NCI-H1092 treated with DMSO at 0.1 percent for 48 hours (cell line): ENCODE measurements at places on chromosomes 16 and 17.

GRCh38 chr16:84898447-84898846, 78.7 kb downstream of the CRISPLD2 start:
- DNase-seq = no peak

GRCh38 chr17:75252039-75252816, 9.2 kb downstream of the GGA3 start:
- DNase-seq = no peak

- no peak for DNase-seq
These were observed 91.1 kb downstream of the TNFRSF13B start for GRCh38 chr17:16880843-16881230.

GRCh38 chr17:81391293-81391935, 3.8 kb upstream of the BAHCC1 start:
- no peak for DNase-seq

- DNase-seq = no peak
These were observed 14.3 kb downstream of the SMURF2 start for GRCh38 chr17:64647817-64648216.

GRCh38 chr17:70049801-70050591, 25.0 kb upstream of the KCNJ16 start:
- no peak for DNase-seq

- no peak for DNase-seq
These were observed 12.7 kb downstream of the ASIC2 start for GRCh38 chr17:33280162-33280943.

DNA sequence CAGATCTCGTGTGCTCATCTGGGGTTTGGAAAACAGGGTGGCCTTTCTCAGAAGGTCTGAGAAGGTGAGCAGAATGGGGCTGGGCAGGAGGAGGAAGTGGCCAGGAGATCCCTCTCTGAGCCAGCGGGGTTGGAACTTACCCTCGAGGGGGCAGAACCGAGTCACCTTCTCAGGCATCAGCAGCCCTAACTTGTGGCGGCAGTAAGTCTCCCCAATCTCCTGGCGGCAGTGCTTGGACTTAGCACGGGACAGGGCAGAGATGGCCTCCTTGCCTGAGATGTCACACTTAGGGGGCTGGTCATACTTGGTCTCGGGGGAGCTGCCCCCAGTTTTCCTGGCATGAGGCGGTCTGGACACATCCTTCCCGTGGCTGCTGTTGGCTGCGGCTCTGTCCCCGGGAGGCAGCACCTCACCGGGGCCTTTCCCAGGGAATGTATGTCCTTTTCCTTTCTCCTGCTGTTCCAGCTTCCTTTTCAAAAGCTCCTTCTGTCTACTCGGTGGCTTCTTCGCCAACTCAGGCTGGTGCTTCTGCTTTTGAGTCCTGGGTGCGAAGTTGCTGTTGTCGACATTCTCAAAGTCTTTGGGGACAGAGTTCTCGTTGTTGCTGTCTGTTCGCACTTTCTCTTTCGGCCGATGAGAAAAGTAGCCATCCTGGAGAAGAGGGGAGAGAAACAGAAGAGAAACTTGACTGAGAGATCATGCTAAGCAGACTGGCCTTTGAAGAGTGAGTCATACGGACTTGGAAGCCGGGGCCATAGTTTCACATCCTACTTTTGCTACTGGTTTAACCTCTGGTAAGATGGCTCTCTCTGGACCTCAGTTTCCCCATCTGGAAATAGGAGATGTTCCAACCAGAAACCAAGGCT, 211.7 kb downstream of the XYLT1 start:
- DNase-seq = no peak

GRCh38 chr17:43477832-43478634, 5.7 kb upstream of the DHX8 start:
- peak; percentile 10 for DNase-seq

GRCh38 chr16:20911361-20911760, 10.8 kb downstream of the LYRM1 start:
- no peak for DNase-seq

- DNase-seq = no peak
These were observed 7.7 kb upstream of the RARA start for GRCh38 chr17:40301315-40301714.

GRCh38 chr17:42338427-42338985, 49.7 kb downstream of the STAT3 start:
- DNase-seq = no peak

- no peak for DNase-seq
These were observed 358 bp upstream of the ARHGDIG start for GRCh38 chr16:280005-280460.

DNA sequence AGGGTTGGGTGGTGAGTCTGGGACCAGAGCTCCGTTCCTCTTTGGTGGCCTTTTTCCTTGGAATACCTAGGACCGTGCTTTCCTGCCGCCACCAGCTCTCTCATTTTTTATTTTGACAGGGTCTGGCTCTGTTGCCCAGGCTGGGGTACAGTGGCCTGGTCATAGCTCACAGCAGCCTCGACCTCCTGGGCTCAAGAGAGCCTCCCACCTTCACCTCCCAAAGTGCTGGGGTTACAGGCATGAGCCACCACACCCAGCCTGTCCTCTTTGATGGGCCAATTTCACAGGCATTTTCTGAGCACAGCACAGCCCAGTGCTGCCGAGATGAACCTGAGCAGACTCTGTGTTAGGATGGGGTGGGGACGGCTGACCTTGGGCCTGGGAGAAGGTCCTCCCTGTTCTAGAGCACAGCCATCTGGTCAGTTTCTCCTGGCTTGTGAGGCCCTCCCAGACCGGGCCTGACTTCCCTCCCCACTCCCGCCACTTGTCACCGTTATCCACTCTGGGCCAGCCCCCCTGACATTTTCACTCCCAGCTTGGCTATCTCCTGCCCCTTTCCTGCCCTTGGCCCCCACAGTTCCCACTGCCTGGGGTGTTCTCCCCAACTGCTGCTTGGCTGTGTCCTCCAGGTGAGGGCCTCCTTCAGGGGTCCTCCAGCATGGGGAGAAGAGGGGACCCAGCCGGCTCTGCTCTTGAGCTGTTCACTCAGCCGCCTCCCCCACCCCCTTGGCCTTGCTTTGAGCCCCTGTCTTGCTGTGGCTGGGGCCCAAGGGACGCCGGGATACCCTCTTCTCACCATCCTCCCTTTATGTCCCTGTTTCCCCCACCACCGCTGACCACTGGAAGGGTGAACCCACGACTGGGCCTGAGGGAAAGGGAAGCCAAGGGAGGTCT, 5.0 kb downstream of the ADCY7 start:
- DNase-seq = no peak

GRCh38 chr16:2799859-2800226, 1.6 kb downstream of the PRSS41 start:
- no peak for DNase-seq

DNA sequence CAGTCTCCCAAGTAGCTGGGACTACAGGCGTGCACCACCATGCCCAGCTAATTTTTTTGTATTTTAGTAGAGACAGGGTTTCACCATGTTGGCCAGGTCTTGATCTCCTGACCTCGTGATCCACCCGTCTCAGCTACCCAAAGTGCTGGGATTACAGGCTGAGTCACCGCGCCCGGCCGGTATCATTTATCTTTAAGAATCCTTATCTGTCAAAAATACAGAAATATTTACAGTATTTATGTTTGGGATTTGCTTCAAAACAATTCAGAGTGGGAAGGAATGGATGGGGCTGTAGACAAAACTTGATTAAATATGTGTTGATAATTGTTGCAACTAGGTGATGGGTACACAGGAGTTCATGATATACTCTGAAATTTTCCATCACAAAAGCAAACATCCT, 2.9 kb downstream of the BECN1 start:
- DNase-seq = no peak

DNA sequence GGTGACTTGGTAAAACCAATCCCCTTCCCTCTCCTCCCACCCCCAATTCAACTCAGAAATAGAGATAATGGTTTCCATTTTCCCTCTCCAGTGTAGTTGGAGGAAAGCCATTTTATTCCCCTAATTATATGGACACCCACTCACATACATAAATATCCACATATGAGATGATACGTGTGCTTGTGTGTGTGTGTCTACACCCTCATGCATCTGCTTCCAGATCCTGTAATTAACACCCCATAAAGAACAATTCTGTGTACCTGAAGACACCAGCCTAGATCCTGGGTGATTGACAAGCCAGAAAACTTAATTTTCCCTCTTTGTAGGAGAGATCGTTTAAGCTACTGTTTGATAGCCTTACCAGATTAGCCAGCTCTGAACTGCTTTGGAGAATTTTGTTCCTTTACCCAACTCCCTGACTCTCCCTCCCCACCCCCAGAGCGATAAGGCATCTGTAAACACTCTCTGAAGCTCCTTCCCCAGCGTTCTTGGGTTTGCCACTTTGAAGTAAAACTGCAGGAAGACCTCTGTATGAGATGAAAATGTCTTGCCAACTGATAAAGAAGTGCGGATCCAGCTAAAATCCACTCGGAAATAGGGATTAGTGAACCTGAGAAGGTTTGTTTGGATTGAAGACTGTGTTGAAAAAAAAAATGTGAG, 175.7 kb downstream of the RGS9 start:
- DNase-seq = no peak

DNA sequence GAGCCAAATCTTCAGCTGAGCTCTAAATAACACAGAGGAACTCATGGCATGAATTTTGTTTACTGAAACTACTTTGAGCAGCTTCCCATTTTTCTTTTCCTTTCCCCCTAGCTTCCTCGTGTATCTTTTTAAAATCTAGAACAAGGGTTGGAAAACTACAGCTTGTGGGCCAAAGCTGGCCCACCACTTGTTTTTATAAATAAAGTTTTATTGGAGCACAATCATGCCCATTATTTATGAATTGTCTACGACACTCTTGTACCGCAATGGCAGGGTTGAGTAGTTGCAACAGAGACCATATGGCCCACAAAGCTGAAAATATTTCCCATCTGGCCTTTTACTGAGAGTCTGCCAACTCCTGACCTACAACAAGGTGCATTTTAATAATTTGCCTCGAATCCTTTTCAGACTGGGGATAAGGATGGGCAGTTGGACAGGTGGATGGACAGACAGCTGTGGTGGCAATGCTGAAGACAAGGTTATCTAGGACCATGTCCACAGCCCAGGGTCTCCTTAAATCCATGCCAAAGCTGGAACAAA, 87.7 kb downstream of the RMI2 start:
- DNase-seq = no peak
